ENCODE measurements at places on chromosomes 6 and 20.

GRCh38 chr6:162620073-162620472 lies 107.5 kb downstream of the PRKN start:
- no peak for DNase-seq

GRCh38 chr20:848193-848592 lies 14.7 kb downstream of the FAM110A start:
- no peak for DNase-seq

- no peak for DNase-seq
Observed at GRCh38 chr6:23016696-23017095, 447.3 kb downstream of the HDGFL1 start.

GRCh38 chr6:170344631-170345576 lies 38.3 kb downstream of the FAM120B start:
- no peak for DNase-seq

- no peak for DNase-seq
Observed at GRCh38 chr6:35016502-35017321, 124.4 kb downstream of the TCP11 start.

Measured in activated B cell treated with CpG ODN at 0.5 μM for 24 hours (primary cell).